Activated CD8-positive, alpha-beta memory T cell treated with anti-CD3 and anti-CD28 coated beads for 1 hour (primary cell): ENCODE measurements at places on chromosomes 6 and 20.

DNA sequence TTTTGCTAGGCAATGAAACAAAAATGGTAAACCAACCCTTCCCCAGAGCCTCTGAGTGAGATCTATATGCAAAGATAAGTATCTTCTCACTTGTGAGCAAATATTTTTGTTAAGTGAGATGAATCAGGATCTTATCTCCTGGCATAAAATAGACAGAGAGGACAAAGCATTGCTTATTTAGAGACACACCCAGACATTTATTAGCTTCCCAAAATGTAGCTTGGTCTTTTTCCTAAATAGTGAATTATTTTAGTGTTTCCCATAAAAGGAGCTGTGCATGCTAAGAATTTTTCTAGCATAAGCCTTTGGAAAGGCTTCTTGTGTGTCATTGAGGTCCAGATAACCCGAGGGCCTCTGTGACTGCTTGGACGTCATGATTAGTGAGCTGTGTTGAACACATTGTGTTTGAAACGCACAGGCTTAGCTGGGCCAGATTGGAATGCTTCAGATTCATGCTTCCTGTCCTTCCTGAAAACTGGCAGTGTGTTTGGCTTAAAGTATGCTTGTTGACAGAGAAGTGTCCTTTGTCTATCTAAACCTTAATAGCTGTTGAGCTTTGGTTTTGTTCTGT is 16.5 kb downstream of the MTHFD1L start:
- DNase-seq, result no peak

- no peak for DNase-seq
Measured at GRCh38 chr6:142879527-142879926, 65.4 kb downstream of the HIVEP2 start.

- DNase-seq, result no peak
Measured at GRCh38 chr6:42555477-42556457, 8.1 kb upstream of the UBR2 start.

DNA sequence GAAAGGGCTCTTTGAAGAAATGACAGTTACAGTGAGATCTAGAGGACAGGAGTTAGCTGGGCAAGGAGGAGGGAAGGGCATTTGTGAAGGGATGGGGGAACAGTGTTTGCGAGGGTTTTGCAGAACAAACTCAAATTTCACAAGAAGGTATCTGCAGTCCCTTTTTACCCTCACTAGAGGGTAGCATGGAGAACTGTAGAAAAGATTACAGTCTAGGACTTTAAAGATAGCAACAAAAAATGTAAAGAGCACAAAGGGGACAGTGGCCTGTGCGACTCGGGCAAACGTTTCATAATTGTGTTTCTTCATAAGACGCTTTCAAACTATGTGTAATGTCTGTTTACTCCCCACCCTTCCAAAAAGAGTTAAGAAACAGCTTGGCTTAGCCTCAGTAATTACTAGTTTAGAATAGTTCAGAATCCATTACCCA is 21.2 kb upstream of the ASXL1 start:
- no peak for DNase-seq

DNA sequence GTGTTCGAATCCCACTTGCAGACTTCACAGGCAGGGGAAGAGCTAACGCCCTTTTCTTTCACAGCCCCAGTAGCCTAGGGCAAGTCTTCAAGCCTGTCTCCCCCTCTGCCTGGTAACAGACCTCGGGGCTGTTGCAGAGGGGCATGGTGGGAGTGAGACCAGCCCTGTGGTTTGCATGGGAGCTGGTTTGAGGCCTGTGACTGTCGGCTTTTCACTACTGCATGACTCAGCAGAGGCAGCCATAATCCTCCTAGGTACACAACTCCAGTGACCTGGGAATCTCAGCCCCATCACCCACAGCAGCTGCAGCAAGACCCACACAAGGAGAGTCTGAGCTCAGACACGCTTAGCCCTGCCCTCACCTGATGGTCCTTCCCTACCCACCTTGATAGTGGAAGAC is 55.3 kb upstream of the POPDC3 start:
- no peak for DNase-seq

GRCh38 chr20:44730441-44730840 is 15.2 kb upstream of the KCNK15 start:
- no peak for DNase-seq

- DNase-seq, result no peak
Measured at GRCh38 chr6:122012578-122012977, 386.9 kb upstream of the HSF2 start.
